ENCODE measurements at places on chromosomes 7 and 10. TPM values are rescaled to one million over a fixed set of nuclear protein-coding genes. Genes with fewer than 3 reads are reported as not detected.

- ATAC-seq: peak; percentile 65
Observed at GRCh38 chr10:123355748-123356481, 201.7 kb downstream of the BUB3 start.

- no peak for ATAC-seq
Observed at GRCh38 chr10:126924180-126924914, 19.1 kb downstream of the DOCK1 start.

- no peak for ATAC-seq
Observed at GRCh38 chr7:101496017-101496416, 133.1 kb downstream of the MYL10 start.

- no peak for ATAC-seq
Observed at GRCh38 chr7:27767374-27767773, 27.4 kb downstream of the TAX1BP1 start.

GRCh38 chr7:37943905-37944736 lies 23.7 kb downstream of the EPDR1 start:
- peak; percentile 34 for ATAC-seq

The CFAP58 gene
- 1.1 TPM for total RNA-seq

The RGR gene
- total RNA-seq: not detected

The LRIT1 gene
- 0.18 TPM for total RNA-seq

The TMEM196 gene
- 12.5 TPM for total RNA-seq

The UBTD1 gene
- total RNA-seq: 3.6 TPM

The SLC26A3 gene
- total RNA-seq: not detected

The NXPH1 gene
- not detected for total RNA-seq

Measured in motor neuron (in vitro differentiated cells).